ENCODE measurements at places on chromosomes 3 and 15.

- no peak for DNase-seq
Observed at GRCh38 chr15:81295486-81296121, 28.3 kb downstream of the STARD5 start.

- DNase-seq: no peak
Observed at GRCh38 chr3:155488671-155489070, 195.2 kb upstream of the STRIT1 start.

DNA sequence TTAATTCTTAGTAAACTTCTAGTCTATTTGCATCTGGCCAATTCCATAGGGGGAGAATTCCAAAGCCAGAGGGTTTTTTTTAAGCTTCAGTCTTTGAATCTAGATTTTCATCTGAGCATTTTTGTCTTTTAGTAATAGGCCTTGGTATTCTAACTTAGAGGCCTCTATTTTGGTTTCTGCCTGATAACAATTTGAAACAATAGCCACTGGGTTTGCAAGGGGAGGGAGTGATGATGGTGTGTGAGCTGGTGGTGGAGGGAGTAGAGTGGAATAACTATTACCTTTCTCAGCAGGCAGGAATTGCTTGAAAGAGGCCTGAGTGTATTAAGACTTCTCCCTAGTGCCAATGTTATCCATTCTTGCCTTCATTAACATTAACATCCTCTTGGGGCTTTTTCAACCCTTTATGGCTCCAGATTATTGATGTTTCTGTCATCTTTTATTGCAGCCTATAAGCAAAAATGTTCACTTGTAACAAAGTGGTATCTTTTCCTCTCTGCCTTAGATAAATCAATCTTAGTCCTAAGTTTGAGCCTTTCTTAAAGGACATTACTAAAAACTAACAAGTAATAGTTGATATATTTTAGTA is 26.5 kb upstream of the TCF12 start:
- DNase-seq: no peak

DNA sequence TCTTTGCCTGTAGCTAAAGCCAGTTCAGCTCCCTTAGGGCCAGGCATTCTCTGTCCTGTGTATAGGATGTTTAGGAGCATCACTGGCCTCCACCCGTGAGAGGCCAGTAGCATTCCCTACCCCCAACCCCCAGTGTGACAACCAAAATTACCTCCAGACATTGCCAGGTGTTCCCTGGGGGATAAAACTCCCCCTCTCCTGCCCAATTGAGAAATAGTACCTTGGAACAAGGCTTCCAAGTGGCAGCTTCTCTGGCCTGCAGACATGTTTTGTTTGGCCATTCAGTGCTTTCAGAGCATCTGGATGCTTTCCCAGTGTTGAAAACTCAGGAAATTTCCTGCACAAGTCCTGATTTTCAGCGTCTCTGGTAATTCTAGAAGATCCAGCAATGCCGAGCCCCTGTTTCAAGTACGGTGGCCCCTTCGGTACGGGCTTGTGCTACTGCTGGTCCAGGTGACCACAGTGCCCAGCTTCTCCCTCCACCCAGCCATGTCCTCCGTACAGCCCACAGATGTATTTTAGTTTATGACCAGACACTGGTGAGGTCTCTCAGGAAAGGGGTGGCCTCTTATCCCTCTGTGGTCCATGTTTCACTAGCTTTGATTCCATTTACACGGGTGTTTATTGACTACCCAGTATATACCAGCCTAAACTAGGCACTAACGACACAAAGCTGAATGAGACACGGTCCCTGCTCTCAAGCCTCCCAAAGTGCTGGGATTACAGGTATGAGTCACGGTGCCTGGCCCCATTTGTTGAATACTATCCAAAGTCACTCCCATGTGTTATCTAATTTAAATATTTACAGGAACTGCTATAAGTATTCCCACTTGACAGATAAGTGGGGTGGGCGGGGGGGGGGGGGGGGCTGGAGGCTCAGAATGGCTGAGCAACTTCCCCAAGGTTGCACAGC is 125.4 kb upstream of the RAD18 start:
- peak; percentile 48 for DNase-seq

DNA sequence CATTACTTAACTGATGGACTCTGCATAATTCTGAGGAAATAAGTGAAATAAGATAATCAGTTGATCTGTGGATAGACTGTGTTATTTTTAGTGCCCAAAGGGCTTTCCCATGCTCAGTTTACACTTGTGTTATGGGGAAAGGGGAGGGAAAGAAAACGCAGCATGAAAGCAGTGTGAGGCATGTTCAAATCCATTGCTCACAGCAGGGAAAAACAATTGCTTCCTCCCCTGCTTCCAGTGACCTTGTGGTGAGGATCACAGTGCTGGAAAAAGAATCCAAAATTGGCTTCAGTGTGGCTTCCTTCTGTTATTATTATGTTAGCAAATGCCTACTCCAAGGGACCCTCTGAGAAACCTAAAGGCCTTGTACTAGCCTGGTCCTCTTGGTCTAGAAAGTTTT is 285.1 kb upstream of the CDIN1 start:
- no peak for DNase-seq

DNA sequence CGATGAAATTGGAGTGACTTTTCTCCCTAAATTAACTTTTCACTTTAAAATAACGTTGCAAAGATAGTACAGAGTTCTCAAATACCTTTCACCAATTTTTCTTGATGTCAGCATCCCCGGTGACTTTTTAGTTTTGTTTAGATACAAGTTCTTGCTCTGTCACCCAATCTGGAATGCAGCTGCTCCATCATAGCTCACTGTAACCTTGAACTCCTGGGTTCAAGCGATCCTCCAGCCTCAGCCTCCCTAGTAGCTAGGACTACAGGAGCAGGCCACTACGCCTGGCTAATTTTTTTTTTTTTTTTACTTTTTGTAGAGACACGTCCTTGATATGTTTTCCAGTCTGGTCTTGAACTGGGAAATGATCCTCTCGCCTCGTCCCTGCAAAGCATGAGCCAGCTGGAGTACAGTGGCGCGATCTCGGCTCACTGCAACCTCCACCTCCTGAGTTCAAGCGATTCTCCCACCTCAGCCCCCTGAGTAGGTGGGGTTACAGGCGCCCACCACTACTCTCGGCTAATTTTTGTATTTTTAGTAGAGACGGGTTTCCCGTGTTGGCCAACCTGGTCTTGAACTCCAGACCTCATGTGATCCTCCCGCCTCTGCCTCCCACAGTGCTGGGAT is 747 bp downstream of the NSUN3 start:
- DNase-seq: no peak

DNA sequence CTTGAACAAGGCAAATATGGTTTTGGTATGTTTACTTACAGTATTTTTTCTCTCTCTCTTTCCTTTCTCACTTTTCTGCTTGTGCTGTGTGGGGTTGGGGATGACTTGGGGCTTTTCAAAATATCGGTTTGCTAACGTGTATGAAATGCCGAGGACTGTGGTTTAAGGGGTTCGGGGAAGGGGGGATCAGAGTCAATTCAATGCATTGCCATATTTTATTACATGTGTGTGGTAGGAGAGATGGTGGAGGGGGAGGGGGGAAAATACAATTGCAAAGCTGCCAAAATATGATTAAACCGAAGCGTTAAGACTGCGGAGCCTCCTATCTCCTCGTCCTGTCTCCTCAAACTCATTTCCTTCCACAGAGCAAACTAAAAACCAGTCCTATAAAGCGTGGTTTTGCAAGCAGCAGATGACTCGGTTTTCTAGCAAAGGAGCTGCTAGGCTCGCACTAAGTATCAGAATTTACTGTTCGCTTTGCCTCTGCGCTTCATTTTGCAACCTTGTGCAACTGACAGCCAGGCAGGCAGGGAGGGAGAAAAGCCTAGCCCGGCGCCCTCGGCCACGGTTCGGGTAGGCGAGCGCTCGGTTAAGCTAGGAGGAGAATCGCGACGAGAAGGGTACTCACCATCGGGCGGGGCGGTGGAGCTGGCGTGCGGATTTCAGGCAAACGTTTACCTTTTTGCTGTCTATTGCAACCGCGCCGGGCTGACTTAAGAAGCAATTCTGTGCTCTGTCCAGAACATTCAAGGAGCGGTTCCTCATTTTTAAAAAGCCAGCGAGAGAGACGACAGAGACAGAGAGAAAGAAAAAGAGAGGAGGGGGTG is 4.0 kb upstream of the NR2F2 start:
- peak; percentile 66 for DNase-seq

GRCh38 chr15:77069521-77070121 is 1.3 kb downstream of the TSPAN3 start:
- peak; percentile 40 for DNase-seq

DNA sequence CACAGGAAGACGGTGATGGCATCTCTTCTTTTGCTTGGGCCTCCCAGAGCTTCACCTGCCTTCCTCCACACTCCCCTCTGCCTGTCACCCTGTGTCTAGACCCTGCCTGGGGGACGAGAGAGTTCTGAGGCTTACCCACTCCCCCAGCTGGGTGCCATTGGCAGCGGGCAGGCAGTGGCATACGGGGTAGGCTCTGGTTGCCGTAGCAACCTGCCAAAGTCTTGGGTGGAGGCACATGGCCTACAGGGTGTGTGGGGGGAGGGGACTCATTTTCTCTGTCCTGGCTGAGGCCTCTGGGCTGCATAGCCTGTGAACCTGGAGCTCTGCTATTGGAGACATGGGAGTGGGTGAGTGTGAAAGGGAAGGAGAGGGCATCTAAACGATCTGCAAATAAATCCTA is 4.4 kb downstream of the INSYN1 start:
- no peak for DNase-seq

- no peak for DNase-seq
Observed at GRCh38 chr3:139280027-139280671, 63.7 kb upstream of the MRPS22 start.
